ENCODE measurements at places on chromosomes 5 and 9.

DNA sequence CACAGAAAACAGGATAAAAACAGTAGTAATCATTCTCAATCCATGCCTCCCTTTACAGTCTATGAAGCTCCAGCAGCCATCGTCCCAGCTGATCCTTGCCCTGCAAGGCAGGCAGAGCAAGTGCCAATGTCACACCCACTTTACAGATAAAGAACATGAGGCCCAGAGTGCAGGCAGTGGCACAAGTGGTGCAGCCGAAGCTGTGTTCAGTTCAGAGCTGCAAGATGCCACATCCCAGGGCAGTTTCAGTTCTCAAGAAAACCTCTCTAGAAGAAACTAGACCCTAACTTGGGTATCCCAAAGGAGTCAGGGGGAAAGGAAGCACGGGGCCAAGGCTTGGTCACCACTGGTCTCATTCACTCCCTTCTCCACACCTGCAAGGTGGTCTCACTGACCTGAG is 34.6 kb upstream of the CPLX2 start:
- no peak for DNase-seq

DNA sequence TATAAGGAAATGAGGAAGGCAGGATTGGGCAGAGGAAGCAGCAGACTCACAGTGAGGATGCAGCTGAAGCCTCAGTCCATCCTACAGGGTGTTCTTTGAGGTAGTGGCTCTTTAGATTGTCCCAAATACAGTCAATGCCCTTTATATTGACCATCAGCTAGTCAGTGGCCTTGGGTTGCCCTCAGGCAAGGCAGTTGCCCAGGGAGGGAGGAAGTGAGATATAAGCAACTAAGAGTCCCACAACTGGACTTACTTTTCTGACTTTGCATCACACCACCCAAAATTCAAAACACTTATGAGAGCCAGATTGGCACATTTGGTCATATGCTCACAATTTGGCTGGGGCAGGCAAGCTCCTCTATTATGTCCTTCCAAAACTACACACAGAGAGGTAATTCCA is 9.4 kb upstream of the SLC12A2 start:
- no peak for DNase-seq

DNA sequence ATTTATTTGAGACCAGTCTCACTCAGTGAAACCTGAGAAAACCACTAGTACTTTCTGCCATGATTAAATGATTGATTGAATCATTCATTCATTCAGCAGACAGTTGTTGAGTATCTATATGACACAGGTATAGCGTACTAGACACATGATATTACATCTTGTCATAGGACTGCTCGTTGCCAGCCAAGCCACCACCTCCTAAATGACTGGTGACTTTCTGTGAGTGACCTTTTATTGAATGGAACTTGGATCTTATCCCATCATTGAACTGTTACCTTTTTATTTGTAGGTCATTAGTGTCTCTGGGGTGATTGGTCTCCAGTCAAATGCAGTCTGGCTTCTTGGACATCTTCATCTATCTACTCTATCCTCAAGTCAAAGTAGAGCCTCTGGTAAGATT is 80.7 kb downstream of the HACD4 start:
- no peak for DNase-seq

GRCh38 chr5:71882826-71883741 is 164.0 kb downstream of the CARTPT start:
- no peak for DNase-seq

- DNase-seq = no peak
These were observed 119.9 kb downstream of the C9orf152 start for GRCh38 chr9:110088099-110088498.
